ENCODE measurements at places on chromosomes 2 and 18.

GRCh38 chr2:4791488-4791887 lies 900.7 kb upstream of the SOX11 start:
- DNase-seq, result no peak

GRCh38 chr2:215830304-215830703 lies 183.0 kb downstream of the MREG start:
- no peak for DNase-seq

DNA sequence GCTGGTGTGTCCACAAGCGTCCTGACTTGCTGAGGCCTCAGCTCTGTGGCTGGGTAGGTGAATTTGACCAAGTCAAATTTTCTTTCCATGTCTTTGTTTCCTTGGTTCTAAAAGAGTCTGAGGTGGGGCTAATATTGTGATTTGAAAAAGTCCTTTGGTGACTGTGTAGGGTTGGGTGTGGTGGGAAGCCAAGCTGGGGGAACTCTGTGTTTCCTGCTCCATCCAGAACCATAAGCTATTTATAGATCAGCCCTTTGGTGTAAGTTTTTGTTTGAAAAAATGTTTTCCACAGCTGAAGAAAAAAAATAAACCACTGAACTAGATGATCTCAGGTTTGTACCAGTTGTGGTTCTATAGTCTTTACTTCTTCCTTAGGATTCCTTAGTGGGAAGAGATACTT lies 462.7 kb downstream of the TGIF1 start:
- DNase-seq, result no peak

DNA sequence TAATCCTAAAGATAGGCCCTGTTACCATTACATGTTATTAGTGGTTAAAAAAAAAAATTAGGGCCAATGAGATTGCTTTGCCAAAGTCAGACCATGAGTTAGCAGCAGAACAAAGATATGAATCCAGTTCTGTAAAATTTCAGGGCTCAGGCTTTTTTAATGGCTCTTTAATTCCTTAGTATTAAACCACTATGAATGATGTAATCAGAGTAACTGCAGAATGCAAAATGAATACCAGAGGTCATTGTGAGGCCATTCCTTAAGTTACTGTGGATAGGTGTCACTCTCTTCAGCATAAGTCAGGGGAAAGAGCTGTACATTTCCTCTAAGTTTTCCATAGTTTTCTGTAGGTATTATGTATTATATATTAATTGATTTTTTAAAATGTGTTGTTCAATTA lies 42.2 kb upstream of the TBR1 start:
- DNase-seq, result no peak

- DNase-seq, result no peak
These were observed 6.6 kb upstream of the ZCCHC2 start for GRCh38 chr18:62516242-62516641.

DNA sequence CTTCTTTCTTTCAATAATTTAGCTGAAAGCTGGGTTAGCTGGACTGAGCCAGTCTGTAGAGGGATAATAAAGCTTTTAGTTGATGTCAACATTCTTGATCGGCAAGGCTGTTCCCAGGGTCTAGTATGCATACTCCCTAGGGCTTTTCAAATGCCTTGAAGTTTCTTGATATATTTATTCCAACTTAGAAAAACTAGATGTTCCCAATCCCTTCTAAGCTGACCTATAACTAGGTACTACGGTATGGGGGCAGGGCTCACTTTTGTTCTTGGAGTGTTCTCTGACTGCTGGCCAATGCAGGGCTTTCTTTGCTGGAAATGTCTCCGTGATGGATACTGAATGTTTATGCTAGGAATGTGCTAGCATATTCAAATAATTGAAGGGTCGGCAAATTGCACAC lies 258.6 kb upstream of the TANK start:
- no peak for DNase-seq

DNA sequence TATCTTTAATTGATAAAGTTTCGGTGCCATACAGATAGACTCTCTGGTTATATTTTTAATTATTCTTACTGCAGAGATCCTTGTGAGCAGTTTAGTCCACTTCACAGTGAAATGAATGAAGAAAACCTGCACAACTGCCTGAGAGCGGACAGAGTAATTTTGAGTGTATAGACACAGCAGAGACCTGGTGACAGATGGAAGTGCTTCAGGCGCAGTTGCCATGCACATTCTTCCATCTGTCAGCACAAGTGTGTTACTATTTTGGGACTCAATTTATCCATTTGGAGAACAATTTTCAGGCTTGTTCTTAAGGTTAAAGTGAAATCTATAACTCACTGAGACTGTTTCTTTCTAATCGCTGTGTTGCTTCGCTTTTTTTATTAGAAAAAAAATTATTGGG lies 147.8 kb upstream of the SPHKAP start:
- no peak for DNase-seq

GRCh38 chr2:132825601-132826000 lies 155.6 kb upstream of the LYPD1 start:
- no peak for DNase-seq

DNA sequence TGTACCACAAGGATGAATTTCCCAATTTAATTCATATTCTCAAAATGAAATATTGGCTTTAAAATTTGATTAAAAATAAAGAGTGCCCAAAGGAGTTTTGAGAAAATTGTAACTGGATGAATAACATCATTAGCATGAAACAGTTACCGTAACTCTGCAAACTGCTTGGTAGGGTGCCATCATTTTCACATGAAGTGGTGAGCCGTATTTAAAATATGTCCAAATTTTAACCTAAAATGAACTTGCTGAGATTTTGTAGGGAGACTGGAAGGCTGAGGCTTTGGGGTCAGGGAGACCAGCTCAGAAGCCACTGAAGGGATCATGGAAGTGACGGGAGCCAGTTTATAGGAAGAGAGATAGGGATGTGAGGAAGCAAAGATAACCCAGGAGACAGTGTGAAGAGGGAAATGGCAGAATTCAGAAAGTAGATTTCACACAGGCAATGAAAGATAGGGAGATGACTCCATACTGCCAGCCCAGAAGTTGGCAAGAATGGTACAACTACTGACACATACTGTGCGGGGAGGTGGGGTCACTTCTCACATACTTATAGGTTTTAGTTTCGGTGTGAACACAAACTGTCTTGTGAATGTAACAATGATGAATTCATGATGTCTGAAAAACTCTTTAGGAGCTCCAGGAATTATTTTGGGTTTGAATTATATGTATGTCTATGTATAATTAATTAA lies 53.8 kb downstream of the EFEMP1 start:
- no peak for DNase-seq

- no peak for DNase-seq
These were observed 54.7 kb upstream of the HK2 start for GRCh38 chr2:74779265-74779558.

GRCh38 chr2:237309416-237309815 lies 104.5 kb downstream of the COL6A3 start:
- no peak for DNase-seq

DNA sequence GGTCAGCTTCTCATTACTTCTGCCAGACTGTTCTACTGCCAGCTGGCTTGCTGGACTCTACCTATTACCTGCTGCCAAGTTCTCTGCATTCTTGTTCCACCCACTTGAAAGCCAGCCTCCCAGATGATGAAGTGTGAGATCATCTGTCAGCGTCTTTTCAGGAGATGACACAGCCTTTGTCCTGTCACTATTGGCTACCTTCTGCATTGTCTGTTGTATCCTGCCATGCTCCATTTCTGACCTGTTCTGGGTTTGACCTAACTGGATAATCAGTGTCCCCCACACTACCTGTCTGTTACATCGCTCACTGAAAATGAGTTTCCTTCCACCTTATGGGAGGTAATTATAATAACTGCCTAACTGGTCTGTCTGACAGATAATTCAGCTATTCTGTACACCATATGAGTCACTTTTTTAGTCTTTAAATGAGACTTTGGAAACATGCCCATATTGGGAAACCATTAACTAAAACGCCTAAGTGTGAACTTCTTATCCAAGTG lies 520.6 kb downstream of the METTL4 start:
- no peak for DNase-seq

GRCh38 chr2:117409443-117409842 lies 405.0 kb upstream of the DDX18 start:
- no peak for DNase-seq

DNA sequence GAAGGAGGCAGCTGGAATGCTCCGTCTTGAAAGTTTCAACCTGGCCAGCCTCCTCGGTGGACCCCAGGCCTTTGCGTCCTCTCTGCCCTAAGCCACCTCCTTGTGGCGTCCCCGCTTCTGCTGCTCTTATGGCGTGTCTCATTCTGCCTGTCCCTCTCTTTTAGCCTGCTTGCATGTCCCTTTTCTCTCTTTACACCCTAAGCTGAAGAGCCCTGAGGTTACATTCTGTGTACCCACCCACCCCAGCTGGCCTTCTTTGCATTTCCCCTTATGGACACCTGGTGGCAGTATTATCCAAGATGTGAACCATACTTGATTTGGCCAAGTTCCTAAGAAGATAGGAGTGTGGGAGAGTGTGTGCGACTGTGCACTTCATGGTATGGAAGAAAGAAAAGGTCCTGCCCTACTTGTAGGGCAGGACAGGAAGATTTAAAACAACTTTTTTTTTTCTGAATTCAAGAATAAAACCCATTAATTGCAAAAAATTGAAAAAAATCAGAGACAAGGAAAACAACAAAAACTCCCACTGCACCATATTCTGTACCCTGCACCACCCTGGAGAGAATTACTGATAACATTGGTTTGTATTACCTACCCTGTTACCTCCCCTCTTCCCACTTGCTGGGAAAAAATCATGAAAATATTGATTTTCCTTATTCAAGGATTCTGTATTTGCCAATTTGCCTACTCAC lies 77.4 kb downstream of the DYSF start:
- DNase-seq, result no peak

DNA sequence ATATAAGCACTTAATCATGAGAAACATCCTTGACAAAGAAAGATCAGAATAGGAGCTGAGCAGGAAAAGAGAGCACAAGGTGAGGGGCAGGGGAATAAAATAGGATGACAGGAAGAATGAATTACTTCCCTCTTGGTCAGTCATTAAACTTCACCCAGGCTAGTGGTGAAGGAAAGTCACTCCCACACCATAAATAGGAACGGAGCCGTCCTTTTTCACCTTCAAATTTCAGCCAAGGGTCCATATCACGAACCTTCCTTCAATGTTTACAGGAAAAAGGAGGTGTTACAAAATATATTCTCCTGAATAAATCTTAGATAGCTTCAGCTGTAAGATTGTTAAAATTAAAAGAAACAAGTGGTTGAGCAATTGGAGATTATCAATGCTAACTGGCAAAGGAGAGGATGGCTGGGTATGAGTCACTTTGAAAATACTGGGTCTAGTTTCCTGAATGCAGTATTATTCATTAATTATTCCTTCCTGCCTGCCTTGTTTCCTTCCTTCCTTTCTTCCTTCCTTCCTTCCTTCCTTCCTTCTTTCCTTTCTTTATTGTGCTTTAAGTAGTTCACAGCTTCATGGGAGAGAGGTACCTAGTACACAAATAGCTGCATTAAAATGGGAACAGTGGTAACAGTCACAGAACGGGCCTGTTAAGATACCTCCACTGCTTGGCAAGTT lies 292.3 kb upstream of the ID2 start:
- DNase-seq, result no peak

GRCh38 chr2:132725148-132725547 lies 55.1 kb upstream of the LYPD1 start:
- no peak for DNase-seq

GRCh38 chr18:57754577-57755338 lies 48.4 kb downstream of the ATP8B1 start:
- DNase-seq, result no peak

- DNase-seq, result no peak
These were observed 265.4 kb upstream of the HDAC4 start for GRCh38 chr2:239666053-239666854.

DNA sequence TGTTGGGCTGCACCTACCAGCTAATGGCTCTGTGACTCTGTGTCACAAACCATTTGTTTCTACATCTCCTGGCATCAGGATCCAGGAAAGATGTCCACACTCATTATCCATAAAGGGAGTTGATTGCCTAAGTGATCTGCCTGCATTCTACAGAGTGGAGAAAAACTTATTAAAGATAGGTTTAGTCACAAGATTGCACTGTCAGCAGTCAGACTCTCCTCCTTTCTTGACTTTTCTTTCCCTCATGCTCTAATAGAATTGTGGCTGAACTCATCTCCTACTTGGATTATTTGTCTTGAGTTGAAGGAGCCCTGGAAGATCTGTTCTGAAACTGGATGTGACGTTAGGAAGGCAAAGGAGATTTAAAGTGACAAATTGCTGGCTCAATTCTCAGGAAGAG lies 152.7 kb downstream of the SLC8A1 start:
- DNase-seq, result no peak

DNA sequence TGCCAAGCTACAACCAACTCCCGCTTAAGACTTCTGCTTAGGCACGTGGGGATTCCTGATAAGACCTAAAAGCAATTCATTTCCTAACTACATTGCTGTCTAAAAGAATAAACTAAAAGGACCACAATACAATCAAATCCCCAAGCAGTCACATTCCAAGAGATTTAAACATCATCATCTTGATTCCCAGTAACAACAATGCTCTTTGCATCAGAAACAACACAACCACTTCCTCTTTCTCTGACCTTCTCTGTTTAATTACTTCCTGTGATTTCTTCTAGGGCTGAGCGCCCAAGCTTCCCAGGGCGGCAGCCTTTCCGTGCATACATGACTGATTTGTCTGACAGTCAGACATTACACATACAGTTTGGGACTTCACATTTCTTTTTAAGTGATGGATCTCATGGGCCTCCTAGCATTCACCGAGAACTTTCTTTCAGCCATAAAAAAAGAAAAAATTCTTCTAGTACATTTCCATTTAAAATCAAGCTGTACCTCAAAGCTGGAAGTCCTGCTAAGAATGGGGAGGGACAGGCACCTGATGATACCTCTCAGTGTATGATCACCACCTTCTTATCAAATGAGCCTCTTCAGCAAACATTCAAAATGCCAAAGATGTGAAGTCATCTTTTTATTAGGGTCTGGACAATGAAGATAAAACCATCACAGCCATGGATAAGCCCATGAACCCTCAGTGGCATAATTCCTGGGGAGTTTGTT lies 11.5 kb downstream of the SPRED2 start:
- DNase-seq, result no peak

DNA sequence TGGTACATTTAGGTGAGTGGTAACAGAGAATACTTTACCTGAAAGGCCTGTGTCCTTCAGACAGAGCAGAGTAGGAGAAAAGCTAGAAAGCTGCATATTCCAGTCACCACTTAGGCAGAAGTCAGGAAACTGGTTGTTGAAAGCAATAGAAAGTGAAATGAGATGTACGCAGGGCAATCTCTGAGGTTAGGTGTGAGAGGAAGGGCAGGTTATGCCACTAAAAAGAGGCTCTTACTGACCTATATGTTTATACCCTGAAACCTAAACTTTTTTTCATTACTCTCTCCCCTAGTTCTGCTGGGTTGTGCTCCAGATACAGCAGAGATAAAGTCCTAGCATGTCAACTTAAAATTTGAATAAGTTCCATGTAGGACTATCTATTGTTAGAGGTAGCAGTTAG lies 93.5 kb downstream of the COX7A2L start:
- no peak for DNase-seq

GRCh38 chr18:74579496-74580065 lies 18.1 kb upstream of the ZNF407 start:
- DNase-seq, result no peak

GRCh38 chr2:113962692-113963480 lies 73.0 kb downstream of the ACTR3 start:
- no peak for DNase-seq
